ENCODE measurements at places on chromosomes 5 and 9. TPM values are rescaled to one million over a fixed set of nuclear protein-coding genes. Genes with fewer than 3 reads are reported as not detected.

The SLC22A4 gene
- not detected for total RNA-seq

GRCh38 chr9:130892477-130893304 lies 3.9 kb downstream of the QRFP start:
- no peak for DNase-seq

DNA sequence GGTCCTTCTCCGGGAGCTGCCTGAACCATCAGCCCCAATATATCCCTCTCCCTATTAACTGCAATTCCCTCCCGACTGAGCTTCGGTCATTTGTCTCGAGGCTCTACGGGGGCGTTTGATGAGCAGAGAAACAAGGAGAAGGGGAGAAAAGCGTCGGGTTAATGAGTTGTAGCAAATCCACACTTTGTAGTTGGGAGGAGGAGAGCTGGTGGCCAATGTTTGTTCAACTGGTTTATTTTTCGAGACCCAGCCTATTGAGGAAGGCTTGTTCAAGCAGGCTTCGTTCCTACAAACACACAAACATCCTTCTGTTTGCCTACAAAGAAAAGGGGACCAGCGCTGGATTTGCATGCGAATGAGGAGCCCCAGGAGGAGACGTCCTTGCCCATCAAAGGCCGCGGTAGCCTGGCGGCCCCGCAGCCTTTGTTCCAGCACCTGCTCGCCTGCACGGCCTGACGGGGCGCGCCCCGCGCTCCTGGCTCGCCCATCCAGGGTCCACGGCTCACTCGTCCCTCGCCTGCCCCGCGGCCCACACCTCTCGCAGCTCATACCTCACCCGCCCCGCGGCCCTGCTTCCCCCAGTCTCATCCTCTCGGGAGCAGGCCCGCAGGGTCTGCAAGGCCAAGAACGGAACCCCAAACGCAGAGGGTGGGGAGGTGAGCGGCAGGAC lies 4.6 kb downstream of the FOXD1 start:
- DNase-seq, result no peak

- no peak for DNase-seq
Observed at GRCh38 chr5:180910735-180911134, 11.8 kb downstream of the BTNL8 start.

DNA sequence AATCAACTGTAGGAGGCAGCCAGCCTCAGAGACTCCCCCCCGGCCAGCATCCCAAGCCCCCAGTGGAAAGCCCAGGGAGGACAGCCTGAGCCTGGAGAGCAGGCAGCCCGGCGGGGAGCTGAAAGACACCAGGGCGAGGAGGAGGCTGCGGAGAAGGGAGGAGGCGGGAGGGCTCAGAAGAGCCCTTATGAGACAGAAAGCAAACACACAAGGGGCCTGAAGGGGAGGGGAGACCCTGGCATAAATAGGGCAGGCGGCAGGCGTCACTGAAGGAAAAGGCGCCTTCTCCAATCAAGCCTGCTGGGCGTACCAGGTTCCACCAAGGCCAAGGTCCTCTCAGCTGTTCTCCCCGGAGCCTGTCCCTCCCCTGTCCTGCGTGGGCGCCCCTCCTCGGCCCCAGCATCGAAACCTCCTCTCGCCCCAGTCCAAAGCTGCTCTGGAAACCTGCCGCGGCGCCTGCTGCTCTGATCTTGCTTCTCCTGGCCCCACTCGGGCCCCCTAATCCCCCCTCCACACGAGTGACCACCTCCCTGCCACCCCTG lies 1.3 kb downstream of the SLC9A3 start:
- DNase-seq, result peak; percentile 55

The BASP1 gene
- total RNA-seq, result 36.4 TPM

DNA sequence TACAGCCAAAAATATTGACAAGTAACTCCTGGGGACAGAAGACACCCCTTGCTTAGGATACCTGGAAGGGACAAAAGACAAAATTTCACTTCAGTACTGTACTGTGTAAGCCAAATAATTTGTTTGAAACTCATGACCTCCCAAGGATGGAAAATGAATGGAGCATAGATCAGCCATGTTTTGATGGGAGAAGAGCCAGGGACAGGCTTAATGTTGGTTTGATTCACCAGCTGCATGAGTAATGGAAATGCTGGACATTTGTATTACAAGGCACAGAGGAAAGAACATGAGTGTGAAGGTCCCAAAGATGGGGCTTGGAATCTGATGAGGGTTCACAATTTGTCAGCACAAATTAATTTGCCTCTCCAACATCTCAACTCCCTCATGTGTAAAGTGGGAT lies 122.8 kb downstream of the ENC1 start:
- no peak for DNase-seq

- DNase-seq, result no peak
Observed at GRCh38 chr9:88056876-88057275, 81.4 kb downstream of the SPATA31C2 start.

DNA sequence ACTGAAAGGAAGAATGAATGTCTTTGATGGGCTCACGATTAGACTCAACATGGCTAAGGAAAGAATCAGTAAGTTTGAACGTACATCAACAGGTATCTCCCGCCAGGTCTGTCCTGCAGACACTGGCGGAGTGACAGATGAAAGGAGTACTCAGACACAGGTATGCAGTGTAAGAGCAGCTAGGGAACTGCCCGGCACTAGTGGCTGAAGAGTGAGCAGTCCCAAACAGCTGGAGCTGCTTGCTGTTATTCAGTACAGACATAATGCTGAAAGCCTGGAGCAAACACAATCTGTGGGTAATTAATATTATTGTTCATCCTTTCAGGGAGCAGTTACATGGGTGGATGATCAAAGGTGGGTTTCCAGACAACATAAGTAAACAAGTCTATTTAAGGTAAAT lies 835.5 kb downstream of the TLE4 start:
- DNase-seq, result no peak

- DNase-seq, result no peak
Observed at GRCh38 chr9:130535818-130536521, 43.4 kb upstream of the FUBP3 start.

- no peak for DNase-seq
Observed at GRCh38 chr9:121883281-121884056, 209.6 kb downstream of the TTLL11 start.

GRCh38 chr5:2701592-2701991 lies 49.9 kb downstream of the IRX2 start:
- no peak for DNase-seq

The ANKDD1B gene
- total RNA-seq, result 20.6 TPM

GRCh38 chr9:37390759-37391158 lies 31.7 kb upstream of the GRHPR start:
- peak; percentile 77 for DNase-seq

DNA sequence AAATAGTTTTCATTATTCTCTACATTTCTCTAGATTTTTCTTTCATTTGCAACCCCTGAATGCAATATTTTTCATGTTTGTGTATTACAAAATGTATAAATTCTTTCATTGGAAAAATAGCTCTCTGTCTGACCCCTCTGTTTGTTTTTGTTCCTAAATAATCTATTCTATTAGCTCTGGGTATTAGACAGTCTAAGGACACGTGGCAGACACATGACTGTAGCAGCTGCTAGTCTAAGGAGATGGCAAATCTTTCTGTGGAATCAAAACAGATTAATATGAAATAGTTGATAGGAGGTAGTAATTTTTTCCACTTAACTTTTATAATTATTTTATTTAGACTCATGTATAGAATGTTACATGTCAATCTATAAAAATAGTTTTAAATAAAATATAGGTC lies 21.4 kb upstream of the SPATA9 start:
- no peak for DNase-seq

DNA sequence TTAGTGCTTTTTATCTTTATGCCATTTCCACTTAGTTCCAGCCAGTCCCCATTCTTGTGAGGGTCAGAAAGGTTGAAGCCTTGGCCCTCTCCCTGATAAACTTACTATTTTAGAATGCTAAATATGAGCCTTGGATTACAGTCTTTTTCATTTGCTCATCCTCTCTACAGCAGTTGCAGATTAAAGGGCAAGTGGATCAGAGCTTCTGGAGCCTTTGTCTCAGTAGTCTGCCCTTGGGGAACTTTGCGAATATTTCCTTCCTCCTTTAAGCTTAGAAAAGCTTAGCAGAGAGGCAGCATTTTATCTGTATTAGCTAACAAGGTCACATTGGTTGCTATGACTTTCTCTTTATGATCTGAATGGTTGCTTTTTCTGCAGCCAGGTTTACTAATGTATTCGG lies 11.5 kb downstream of the FSD1L start:
- DNase-seq, result no peak

The SPRY4 gene
- total RNA-seq, result 8.2 TPM

The EPB41L4A gene
- total RNA-seq, result 11.1 TPM

DNA sequence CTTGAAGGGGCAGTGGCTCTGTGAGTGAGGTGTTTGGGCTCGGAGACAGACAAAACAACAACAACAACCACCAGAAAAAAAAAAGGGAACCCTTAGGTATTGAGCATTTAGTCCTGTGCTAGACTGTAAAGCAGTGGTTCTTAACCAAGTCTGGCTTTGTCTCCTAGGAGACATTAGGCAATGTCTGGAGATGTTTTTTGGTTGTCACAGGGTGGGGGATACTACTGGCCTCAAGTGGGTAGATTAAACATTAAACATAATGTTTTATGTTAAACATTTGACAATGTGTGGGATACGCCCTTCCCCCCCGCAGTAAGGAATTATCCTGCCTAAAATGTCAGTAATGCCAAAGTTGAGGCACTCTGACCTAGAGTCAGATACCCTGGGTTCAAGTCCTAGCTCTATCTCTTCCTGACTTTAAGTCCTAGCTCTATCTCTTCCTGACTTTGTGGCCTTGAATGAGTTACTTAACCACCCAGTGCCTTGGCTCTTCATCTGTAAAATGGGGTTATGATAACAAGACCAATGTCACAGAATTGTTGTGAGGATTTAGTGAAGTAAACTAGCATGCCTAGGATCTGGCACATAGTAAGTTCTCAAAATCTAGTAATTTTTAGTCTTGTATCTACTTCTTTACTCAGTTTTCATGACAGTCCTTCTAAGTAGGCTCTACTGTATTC lies 1.8 kb downstream of the TRIM32 start:
- DNase-seq, result no peak

DNA sequence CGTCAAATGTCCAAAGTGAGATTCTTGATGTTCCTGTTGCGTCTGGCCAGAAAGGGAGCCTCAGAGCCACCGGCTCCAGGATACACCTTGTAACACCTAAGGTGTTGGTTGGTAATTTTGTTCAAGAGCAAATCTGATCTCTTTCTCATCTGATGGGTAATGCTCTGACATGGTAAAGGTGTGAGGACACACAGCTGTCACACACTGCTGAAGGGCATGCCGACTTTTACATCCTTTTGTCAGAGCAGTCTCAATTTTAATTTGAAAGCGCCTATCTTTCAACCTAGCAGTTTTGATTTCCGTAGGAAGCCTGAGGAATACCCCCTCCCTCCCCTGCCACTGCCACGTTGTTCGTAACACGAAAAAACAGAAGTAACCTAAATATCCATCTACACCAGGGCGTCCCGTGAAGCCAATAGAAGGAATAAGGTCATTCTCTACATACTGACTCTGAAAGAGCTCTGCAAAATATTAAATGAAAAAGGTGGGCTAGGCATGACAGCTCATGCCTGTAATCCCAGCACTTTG lies 57.4 kb downstream of the TSTD2 start:
- no peak for DNase-seq

DNA sequence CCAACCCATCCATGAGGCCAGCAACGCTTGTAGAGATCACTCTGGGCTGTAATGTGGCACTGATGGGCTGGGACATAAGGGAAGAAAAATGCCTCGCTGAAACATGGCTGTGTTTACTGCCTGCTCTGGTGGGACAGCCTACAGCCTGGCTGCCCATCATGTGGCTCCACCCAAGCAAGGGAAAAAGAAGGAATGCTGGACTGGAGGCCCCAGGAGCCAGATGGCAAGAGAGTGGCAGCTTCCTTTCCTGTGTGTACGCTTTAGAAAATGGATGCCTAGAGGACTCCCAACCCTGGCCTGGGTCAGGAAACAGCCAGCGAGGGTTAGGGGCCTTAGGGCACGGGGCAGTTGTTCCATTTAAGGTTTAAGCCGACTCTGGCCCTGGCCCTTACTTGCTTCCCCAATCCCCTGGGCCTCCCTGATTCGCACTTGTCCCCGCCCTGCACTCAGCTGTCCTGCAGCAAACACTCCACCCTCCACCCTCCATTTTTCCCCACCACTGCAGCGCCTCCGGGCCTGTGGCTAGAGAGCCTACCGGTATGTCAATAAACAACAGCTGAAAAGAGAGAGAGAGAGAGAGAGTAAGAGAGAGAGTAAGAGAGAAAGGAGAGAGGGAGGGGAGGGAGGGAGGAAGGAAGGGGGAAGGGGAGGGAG lies 819.4 kb downstream of the SEMA5A start:
- DNase-seq, result no peak

DNA sequence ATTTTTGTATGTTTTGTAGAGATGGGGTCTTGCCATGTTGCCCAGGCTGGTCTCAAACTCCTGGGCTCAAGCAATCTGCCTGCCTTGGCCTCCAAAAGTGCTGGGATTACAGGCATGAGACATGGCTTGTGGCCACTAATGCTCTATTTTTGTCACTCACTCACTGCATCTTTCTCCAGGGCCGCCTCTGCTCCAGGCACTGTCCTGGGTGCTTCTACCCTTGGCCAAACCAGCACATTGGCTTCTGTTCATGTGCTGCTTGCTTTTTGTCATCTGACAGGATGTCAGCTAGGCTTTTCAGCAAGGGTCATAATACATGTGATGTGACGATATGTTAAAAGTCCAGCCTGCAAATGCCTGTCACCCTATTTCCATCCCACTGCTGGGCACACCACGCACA lies 3.2 kb downstream of the ODF2 start:
- DNase-seq, result no peak

- DNase-seq, result no peak
Observed at GRCh38 chr9:87199278-87199677, 252.0 kb upstream of the GAS1 start.

GRCh38 chr5:76601470-76601869 lies 21.7 kb downstream of the F2RL2 start:
- no peak for DNase-seq

- DNase-seq, result no peak
Observed at GRCh38 chr9:73451003-73451402, 299.3 kb downstream of the ANXA1 start.

The ADAMTS12 gene
- total RNA-seq, result 1.4 TPM

The MEF2C gene
- total RNA-seq, result 22.7 TPM

The CCNJL gene
- 37.6 TPM for total RNA-seq

DNA sequence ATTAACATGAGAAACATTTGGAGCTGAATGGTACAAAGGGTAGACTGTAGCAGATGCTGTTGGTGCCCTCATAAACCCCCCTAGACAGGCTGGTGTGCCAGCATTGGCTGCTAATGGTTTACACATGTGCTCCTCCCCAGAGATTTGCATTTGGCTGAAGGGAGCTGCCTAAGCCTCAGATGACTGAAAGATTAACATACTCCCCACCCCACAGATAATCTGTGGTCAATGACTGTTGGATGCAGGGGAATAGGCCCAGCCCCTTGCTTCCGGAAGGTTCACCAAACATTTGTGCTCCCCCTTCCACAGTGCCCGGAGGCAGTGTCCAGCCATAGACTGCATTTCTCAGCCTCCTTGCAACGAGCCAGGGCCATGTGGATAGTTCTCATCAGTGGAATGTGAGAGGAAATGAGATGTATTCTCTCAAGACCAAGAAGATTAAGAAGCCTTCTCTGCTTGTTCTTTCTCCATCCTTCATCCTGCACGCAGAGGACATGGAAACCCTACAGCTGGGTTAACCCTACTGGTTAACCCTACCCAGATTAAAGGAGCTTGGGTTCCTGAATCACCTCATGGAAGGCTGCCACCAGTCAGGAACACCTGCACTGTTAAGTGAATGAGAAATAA lies 79.6 kb downstream of the PHAX start:
- DNase-seq, result peak; percentile 24
